ENCODE measurements at places on chromosomes 11 and 22.
A peak's percentile ranks its signal among the peaks of the same experiment; 100 is the strongest.

DNA sequence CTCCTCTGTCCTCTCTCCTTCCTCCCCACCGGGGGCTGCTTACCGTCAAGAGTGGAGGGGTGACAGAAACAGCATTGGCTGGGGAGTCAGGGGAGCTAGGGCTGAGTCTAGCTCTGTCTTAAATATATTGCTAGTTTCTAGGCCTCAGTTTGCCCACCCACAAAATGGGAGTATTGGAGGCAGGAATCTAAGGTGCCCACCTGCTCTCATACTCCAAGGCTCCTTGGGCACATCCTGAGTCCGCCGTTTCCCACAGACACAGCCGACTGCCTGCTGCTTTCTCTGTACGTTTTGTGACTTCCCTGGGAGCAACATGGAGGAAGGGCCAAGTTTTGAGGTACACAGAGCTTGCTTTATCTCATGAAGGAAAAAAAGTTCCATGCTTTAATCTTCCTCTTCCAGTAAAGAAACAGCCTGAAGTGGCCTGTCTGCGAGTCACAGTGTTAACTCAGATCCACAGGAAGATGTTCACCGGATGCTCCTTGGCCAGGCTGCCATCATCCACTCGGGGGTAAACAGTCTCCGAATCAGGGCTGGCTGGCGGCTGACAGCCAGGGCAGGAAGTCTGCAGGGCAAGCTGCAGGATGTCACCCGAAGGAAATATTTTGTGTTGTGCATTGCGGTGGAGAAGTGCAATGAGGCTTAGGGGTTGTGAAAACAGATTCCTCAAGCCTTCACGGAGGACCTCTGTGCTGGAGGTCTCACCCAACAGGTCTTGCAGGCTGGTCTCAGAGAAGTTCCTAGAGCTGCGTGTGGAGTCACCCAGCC is 11.0 kb upstream of the CERK start:
- peak; percentile 28 for DNase-seq

DNA sequence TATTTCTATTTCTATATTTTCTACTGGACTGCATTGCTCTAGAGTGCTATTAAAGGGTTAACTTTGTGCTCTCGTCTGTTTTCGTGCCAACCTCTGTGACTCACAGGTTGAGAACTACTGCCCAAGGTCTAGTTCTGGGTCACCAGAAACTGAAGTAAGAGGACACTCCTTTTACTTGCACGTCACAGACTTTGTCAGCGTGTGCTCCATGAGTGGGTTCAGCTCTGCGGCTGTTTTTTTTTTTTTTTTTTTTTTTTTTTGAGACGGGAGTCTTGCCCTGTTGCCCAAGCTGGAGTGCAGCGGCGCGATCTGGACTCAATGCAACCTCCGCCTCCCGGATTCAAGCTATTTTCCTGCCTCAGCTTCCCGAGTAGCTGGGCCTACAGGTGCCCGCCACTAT is 49.8 kb downstream of the CLMP start:
- no peak for DNase-seq

DNA sequence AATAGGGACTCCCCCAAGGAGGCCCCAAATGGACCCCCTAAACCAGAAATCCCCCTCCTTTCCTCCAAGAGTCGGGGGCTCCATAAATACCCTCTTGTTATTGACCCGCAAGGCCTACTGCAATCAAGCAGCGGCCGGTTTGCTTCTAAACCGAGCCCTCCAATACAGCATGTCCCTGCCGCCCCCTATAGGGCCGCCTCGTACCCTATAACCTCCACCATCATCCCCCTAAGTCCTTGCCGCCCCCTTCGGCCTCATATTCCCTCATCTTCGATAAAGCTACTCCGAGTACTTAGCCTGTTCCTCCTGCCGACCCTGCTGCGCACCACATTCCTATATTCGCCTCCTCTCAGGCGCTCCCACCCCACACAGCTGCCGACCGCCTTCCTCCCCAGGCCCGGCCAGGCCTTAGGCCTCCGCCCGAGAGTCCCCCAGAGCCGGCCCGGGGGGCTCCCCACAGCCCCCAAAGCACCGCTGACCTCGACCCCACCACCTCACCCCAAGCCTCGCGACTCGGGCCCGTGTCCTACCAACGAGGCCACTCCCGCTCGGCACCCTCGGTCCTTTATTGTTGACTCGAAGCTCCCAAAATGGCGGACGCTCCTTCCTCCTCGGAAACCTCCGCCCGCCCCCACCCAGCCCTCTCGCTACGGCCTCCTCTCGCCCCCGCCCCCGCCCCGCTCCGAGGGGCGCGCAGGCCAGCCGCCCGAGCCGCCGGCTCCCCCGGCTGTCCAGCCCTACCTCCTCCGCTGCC is 430 bp downstream of the DDX6 start:
- DNase-seq, result peak; percentile 48

DNA sequence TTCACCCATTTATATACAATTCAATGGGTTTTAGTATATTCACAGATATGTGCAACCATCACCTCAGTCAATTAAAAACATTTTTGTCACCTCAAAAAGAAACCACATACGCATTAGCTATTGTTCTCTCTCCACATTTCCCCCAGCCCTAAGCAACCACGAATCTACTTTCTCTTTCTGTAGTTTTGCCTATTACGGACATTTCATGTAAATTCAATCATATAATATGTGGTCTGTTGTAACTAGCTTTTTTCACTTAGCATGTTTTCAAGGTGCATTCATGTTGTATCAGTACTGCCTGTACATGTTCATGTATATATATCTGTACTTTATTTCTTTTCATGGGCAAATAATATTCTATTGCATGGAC is 104.7 kb upstream of the RRM1 start:
- DNase-seq, result no peak

- no peak for DNase-seq
Measured at GRCh38 chr11:45934580-45935318, 12.3 kb downstream of the LARGE2 start.

DNA sequence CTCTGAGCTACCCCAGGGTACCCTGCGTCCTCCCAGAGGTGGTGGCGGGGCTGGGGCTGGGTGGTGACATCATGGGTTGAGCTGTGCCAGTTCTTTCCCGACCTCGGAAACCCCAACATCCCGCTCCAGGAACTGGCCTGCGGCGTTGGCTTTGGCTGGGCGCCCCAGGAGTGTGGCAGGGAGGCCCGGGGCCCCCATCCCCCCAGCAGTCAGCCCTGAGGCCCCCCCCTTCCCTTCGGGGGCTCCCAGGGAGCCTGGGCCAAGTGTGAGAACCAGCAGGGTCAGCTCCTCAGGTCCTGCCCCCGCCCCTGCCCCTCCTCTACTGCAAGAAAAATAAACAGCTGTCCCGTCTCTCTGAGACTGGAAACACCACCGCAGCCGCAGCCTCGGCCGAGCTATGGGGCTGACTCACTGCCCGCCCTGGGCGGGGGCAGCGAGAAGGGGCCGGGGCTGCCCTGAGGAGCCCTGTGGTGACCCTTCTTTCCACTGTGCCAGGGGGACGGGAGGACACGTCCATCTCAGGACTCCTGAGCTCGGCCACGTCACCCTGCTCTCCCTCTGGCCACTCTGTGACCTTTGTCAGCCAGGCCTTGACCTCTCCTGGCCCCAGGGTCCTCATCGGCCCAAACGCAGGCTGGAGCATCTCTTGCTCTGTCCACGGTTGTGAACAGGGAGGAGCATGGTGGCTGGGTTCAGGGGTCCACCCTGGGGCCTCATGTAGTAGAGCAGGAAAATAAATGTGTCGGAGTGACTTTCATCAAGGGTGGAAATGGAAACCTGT is 73.4 kb downstream of the WNT7B start:
- no peak for DNase-seq

DNA sequence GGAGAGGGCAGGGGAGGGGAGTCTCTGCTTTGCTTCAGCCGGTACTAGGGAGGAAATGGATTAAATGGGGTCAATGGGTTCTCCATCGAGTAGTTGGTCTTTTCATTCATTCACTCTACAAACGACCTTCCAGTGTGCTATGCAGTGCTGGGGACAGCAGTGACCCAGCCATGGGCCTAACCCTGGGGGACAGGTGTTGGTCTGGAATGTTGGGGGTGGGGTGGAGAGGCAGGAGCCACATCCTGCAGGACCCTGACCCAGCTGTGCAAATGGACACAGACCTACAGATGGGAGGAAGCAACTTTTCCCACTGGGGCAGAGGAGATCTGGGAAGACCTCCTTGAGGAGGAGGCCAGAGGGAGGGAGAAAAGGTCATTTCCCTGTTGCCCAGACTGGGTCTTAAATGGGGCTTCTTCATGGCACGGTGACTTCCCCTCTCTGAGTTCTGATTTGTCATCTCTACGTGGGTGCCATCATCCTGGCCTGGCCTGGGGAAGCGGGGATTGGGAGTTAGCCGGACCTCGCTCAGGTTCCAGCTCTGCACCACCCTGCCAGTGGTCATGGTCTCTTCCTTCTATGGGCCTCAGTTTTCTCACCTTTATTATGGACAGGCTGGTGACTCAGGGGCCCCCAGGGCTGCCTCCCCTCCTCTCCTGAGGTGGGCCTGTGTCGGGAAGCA is 2.0 kb downstream of the CYTH4 start:
- DNase-seq, result no peak

Data from central memory CD8-positive, alpha-beta T cell (primary cell).